ENCODE measurements at places on chromosomes 6 and 20.

- DNase-seq: no peak
Observed at GRCh38 chr6:17904491-17905120, 82.8 kb downstream of the KIF13A start.

DNA sequence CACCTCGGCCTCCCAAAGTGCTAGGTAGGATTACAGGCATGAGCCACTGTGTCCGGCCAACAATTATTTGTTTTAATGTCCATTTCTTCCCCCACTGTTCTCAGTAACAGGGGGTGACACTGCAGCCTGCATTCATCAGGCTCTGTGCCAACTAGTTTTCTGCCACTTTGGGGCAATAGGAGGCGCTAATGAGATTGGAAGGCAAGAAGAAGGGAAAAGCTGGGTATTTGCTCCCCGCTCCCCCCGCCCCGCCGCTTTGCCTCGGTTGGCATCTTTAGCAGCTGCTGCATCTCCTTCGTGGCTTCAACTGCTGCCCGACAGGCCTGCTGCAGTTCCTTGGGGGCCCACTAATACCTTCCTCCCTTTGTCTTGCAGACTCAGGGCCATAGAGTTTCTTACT lies 35.0 kb upstream of the MDGA1 start:
- DNase-seq: no peak

GRCh38 chr20:5833309-5833941 lies 83.2 kb downstream of the SHLD1 start:
- no peak for DNase-seq

GRCh38 chr6:75794954-75795739 lies 46.1 kb downstream of the MYO6 start:
- no peak for DNase-seq

DNA sequence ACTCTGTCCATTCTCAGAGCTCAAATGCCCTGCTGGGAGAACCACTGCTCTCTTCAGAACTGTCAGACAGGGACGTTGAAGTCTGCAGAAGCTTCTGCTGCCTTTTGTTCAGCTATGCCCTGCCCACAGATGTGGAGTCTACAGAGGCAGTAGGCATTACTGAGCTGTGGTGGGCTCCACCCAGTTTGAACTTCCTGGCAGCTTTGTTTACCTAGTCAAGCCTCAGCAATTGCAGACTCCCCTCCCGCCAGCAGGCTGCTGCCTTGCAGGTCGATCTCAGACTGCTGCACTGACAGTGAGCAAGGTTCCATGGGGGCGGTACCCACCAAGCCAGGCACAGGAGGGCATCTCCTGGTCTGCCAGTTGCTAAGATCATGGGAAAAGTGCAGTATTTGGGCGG lies 21.8 kb upstream of the UFL1 start:
- DNase-seq: peak; percentile 78

GRCh38 chr6:140320081-140321080 lies 945.9 kb upstream of the CITED2 start:
- no peak for DNase-seq

GRCh38 chr6:141492521-141493284 lies 640.0 kb upstream of the GJE1 start:
- no peak for DNase-seq

DNA sequence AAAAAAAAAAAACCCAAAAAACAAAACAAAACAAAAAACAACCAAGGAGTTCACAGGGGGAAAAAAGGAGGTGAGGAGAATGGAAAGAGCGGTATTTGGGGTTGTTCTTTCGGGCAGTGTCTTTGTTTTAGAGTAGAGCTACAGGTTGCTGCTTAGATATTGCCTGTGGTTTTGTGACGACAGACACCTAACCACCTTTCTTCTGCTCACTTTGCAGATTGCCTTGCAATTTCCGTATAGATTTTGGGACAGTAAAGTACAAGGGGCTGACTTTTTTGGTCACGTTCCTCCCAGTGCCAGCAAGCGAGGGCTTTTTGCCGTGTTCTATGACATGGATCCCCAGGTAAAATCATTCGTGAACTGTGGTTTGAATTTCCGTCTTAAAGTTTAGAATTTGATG lies 50.9 kb downstream of the DEK start:
- DNase-seq: no peak

GRCh38 chr6:3571836-3572235 lies 115.0 kb upstream of the SLC22A23 start:
- no peak for DNase-seq

DNA sequence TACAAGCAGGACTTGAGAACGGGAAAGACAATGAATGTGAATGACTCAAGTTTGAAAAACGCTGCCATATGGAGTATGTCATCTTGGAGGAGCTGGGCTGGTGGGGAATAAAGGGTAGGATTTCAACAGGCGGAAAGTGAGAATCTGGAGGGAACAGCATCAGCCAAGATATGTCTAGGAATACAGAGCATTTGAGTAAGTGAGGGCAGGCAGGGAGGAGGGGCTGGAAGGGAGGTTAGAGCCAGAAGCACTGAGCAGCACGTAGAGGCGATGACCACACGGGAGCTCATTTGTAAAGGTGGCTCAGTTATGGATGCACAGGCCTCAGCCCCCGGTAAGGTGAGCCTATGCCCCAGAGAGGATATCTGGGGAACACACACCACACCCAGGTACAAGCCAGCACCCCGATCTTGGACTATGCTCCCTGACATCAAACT lies 115.1 kb downstream of the ZMYND8 start:
- DNase-seq: no peak

GRCh38 chr20:42373049-42373448 lies 754.9 kb upstream of the CHD6 start:
- no peak for DNase-seq

GRCh38 chr6:100185615-100186014 lies 191.6 kb upstream of the MCHR2 start:
- no peak for DNase-seq

DNA sequence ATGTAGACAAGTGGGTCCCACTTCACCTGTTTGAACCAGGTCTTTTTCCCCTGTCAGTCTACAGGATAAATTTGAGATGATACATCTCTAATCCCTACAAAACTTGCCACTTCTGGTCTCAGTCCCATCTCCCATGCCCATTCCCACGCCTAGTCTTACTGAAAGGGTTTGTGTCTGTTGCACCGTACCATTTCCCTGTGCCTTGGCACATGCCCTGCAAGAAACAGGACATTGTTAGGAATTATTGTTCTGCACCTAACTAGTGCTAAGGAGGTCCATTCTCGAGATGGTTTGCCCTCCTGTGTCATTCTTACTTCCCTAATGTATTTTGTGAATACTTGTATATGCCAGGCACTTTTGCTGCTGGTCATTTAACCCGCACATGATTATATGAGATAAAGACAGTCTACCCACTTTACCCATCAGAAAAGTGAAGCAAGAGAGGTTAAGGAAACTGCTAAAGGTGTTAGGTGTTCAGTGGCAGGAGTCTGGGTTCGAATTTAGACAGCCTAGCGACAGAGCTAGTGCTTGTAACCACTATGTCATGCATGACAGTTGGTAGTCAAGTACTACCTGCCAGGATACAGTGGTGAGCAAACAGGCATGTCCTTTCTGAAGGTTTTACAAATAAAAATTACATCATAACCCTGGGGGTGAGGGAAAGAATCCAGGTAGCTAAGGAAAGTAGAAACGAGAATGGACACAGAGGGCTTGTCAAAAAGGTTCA lies 12.7 kb downstream of the FAM217A start:
- no peak for DNase-seq

- no peak for DNase-seq
Observed at GRCh38 chr6:12516070-12516469, 200.5 kb upstream of the PHACTR1 start.

- no peak for DNase-seq
Observed at GRCh38 chr6:106623039-106623438, 6.3 kb downstream of the RTN4IP1 start.
